ENCODE measurements at places on chromosomes 4 and X.

DNA sequence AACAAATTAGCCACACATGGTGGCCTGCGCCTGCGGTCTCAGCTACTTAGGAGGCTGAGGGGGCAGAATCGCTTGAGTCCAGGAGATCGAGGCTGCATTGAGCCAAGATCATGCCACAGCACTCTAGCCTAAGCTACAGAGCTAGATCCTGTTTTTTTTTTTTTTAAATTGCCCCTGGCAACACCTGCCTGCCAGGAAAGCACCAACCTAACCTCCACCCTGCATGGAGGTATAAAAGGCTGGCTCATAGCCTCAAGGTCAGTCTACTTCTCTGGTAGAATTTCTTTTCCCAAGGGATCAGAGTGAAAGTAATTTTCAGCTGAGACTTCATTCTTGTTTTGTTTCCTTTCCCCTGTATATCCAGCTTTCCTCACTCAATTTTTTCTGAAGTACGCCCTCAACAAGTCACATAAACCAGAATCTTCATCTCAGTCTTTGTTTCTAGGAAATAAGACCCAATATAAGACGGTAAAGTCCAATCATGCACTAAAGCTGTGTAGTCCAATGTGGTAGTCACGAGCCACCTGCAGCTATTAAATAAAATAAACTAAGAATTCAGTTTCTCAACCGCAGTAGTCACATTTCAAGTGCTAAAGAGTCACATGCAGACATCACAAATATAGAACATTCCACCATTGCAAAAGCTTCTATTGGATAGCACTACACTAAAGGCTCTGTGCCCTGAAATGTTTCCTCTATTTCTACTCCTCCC lies 113.3 kb downstream of the HPGD start:
- no peak for DNase-seq

DNA sequence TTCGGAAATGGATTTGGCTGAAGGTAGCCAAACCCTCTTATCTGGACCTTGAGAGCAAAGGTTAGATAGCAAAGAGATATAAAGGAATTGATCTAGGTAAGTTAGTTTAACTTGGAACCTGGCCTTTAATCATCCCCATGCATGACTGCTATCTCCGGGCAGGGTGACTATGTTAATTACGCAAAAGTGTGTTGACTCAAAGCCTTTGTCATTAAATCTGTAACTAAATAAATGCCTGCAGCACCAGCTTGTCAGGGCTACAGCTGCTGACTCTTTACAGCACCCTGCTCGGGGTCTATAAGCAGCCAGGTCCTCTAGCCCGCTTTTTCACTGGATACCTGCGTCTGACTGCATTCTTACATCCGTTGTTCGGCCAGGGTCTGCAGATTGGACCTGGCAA lies 201.7 kb downstream of the TBCK start:
- DNase-seq, result no peak

DNA sequence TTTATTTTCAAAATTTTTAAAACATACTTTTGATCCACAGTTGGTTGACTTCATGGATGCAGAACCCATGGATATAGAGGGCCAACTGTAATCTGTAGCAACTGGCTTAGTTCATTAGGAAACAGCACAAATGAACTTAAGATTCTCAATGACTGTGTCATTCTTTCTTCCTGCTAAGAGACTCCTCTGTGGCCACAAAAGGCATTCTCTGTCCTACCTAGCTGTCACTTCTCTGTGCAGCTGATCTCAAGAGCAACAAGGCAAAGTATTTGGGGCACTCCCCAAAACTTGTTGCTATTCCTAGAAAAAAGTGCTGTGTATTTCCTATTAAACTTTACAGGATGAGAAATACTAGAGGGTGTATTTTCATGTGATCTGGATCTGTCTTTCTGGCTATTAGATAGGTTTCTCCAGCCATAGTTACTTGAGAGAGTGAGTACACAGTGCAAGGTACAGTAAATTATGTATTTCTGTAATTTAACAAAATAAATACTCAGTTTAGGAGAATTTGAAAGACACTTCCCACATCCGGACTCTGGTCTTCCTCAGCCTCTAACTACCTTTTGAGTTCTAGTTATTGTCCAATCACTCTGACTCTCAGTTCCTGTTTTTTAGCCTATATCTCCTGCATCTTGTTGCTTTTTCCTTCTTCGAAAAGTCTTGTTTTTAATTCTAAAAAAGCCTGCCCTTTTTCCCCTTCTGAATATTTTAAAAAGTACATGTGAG lies 21.8 kb downstream of the TLR2 start:
- no peak for DNase-seq

- DNase-seq, result no peak
Observed at GRCh38 chr4:3311489-3312171, 18.8 kb downstream of the RGS12 start.

DNA sequence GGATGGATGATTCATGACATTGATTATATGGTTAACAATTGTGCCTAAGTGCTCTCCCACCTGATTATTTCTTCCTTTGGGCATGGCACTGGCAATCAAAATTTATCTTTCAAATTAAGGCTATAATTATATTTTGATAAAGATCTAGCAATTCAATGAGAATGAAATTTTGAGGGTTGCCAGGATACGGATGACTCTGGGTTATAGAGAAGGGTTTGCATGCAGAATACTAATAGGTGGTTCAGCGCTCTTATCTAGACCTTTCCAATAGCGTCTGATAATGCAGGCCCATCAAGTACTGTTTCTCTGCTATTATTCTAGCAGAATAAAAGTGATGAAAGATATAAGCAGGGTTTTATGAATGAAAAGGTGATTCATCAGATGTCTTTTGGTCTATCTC lies 74.9 kb upstream of the SCML1 start:
- no peak for DNase-seq

GRCh38 chr4:164204434-164204833 lies 549.5 kb upstream of the SMIM31 start:
- DNase-seq, result no peak

GRCh38 chrX:46713672-46714490 lies 45.0 kb downstream of the SLC9A7 start:
- no peak for DNase-seq

- DNase-seq, result no peak
Observed at GRCh38 chrX:20913760-20914159, 460.5 kb upstream of the CNKSR2 start.

- peak; percentile 7 for DNase-seq
Observed at GRCh38 chr4:100935090-100935489, 412.2 kb downstream of the PPP3CA start.

DNA sequence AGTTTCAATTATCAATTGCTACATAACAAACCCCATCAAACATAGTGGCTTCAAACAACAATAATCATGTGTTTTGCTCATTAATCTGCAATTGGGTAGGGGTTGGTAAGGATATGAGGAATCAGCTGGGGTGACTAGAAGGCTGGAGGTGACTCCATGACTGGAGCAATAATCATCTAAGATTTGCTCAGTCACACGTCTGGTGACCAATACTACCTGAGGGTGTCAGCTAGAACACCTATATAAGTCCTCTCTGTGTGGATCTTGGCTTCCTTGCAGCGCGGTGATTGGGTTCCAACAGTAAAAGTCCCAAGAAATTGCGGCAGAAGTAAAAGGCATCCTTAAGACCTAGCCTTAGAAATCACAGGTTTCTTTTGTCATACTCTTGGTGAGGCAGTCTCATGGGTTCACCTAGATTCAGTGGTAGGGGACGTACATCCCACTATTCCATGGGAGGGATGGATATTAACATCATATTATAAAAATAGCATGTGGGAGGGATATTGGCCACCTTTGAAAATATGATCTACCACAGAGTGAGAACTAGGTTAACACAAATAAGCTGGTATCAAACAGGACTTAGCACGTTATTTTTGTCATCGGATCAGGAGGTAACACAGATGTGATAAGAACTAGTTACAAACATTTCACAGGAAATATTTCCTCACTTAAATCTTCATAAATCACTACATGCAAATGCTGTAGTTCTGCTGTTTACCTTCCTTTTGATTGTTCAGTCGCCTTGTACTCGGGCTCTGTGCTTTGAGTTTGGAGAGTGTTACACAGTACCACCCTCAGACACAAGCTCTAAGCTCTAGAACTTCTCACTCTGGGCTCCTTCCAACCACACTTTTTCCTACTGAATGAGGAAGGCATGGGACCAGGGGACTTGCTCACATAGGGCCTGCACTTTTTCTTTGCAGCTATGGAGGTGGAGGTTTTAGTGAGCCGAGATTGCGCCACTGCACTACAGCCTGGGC lies 78.3 kb downstream of the LARP7 start:
- DNase-seq, result no peak

DNA sequence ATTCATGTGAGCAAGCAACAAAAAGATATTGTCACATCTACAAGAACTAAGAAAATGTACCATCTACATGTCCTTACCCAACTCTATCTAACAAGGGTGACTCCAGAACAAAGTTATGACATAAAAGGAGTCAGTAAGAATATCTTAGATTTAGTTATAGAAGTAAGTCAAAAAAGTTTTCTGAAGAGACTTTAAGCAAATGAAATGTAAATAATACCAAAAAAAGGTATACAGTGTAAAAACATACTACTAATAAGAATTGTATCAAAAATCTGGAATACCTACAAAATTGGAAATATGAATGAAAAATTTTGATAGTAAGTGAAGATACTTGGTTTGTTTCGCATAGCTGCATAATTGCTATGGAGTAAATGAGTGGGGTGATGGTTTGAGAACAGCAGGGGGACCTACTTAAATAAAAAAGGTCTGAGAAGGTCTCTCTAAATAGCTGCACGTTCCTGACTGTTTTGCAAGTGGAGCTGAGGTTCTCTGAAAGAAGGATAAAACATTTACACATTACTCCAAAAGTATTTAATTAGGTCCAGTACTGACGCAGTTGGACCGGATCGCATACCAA lies 51.0 kb upstream of the ENPP6 start:
- DNase-seq, result no peak

- DNase-seq, result no peak
Observed at GRCh38 chrX:38807873-38808272, 6.6 kb downstream of the MID1IP1 start.

DNA sequence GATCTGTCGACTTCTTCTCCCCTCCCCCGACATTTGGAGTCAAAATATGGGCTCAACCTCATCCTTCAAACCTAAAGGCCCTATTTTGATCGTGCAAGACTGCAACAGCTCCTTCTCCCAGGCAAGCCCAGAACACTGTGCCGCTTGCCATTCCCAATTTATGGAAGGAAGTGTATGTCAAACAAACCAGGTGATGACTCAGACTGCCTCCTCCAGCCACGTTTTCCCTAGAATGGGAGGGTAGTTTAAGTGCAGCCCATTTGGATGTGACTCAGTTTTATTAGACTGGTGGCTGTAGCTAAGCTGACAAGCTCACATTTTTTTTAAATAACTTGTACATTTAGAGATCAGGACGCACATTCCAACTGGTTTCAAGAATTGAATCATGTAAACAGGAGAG lies 570.4 kb upstream of the DIPK2B start:
- peak; percentile 25 for DNase-seq

DNA sequence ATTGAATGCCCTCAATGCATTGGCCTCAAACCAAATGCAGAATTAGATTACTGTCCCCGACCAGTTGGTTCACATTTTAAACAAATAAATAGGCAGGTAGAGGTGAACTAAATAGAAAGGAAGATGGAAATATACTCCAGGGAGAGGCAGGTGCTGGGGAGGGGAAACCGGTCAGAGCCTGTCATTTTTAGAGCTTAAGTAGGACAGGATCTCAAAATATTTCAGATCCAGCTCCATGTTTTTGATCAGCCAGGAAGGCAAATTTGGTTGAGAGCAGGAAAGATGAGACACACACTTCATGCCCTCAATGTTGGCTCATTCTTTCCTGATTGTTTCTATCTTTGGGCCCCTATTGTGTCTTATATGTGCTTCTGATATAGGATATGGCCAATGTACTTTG lies 206.7 kb downstream of the SHROOM3 start:
- DNase-seq, result no peak

GRCh38 chr4:19711871-19712270 lies 539.8 kb upstream of the SLIT2 start:
- no peak for DNase-seq

GRCh38 chr4:7947927-7948326 lies 8.3 kb upstream of the AFAP1 start:
- no peak for DNase-seq

- no peak for DNase-seq
Observed at GRCh38 chr4:155017426-155017825, 191.0 kb upstream of the NPY2R start.

DNA sequence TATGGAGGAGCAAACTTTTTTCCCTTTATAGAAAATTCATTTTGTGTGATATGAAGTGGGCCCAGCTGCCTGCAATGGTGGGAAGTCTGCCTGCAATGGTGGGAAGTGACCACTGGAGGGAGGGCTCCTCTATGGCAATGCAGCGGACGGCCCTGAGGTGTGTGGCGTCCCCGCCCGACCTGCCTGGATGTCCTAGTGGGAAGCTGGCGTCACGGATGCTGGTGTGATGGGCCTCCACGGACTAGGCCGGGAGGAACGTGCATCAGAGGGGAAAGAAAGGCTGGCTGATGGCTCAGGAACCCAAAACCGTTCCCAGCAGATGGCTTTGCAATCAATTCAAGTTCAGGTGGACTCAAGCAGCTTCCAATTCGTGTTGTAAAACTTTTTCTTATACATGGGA lies 177.9 kb downstream of the AFAP1 start:
- DNase-seq, result peak; percentile 87

- DNase-seq, result no peak
Observed at GRCh38 chr4:101175896-101176676, 171.2 kb downstream of the PPP3CA start.

DNA sequence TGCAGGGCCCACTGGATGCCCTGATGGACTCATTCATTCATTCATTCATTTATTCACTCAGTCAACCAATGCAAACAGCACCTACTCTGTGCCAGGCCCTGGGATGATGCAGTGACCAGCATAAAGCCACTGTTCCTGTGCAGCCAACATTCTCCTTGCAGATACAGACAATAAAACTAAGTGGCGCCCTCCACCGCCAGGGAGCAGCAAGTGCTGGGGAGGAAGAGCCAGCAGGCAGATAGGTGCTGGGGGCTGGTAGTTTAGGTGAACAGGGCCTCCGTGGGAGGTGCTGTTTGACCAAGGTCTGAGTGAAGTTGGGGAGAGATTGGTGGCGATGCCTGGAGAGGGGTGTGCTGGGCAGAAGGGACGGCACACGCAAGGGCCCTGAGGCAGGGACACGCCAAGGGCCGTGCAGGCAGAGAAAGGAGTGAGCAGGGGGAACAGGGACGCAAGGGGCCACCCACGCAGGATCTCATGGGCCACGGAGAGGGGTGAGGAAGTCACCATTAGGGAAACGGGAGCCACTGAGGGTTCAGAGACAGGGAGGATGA lies 65.5 kb downstream of the WFS1 start:
- no peak for DNase-seq

DNA sequence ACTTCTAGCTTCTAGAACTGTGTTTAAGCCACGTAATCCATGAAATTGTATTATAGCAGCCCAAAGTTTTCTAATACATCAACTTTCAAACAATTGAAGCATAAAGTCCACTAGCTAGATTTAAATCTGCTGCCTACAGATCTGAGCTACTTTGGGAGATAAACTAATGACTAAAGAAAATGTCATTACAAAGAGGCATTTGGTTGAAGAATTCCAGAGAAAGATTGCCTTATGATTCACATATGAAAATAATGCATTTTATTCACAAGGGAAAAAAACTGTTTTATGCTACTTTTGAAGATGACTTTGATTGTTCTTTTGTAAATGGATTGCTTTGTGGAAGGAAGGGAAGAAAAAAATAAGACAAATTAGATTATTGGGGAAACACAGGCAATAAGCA lies 124.1 kb upstream of the SLIT2 start:
- DNase-seq, result no peak

- DNase-seq, result no peak
Observed at GRCh38 chr4:151472711-151473110, 63.7 kb downstream of the FHIP1A start.
